GOT3 (cell line): ENCODE measurements at places on chromosomes 12 and 14.

DNA sequence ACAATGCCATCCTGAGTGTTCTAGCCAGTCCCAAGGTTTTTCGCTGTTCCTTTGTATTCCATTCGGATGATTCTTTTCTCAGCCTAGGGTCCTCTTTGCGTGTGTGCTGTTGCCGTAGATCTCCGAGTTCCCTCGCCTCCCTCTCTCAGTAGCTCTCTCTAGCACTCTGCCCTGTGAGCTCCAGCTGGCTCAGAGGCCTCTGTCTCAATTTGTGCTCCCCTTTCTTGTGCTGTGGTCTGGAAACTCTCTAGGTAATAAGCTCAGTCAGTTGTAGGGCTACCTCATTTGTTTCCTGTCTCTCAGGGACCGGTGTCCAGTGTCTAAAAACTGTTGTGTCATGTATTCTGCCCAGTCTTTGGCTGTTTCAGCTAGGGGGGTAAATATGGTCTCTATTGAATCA, 179.3 kb downstream of the PCNX1 start:
- DNase-seq, result no peak

GRCh38 chr14:67679006-67679405, 4.6 kb upstream of the VTI1B start:
- no peak for DNase-seq

GRCh38 chr14:92632546-92633273, 115.7 kb downstream of the LGMN start:
- no peak for DNase-seq

DNA sequence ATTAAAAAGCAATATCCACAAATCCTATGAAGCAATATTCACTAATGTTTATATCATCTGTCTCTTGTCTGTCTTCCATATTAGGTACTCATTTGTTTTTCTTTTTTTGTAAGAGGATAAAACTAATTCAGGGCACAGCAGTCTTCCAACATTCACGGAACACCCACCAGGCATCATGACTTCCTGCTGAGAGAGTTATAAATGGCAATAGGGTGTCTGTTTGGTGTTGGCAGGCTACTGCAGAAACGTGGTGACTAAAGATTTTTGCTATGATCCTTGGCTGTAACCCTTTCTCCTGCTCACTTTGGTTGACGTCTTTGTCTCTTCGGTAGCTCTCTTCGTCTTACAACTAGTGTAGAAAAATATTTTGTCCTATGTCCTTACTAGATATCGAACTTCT, 860.6 kb upstream of the MGAT4C start:
- no peak for DNase-seq

GRCh38 chr12:131783915-131784541, 44.2 kb upstream of the MMP17 start:
- DNase-seq, result no peak

GRCh38 chr12:26317942-26318575, 122.7 kb downstream of the SSPN start:
- no peak for DNase-seq

DNA sequence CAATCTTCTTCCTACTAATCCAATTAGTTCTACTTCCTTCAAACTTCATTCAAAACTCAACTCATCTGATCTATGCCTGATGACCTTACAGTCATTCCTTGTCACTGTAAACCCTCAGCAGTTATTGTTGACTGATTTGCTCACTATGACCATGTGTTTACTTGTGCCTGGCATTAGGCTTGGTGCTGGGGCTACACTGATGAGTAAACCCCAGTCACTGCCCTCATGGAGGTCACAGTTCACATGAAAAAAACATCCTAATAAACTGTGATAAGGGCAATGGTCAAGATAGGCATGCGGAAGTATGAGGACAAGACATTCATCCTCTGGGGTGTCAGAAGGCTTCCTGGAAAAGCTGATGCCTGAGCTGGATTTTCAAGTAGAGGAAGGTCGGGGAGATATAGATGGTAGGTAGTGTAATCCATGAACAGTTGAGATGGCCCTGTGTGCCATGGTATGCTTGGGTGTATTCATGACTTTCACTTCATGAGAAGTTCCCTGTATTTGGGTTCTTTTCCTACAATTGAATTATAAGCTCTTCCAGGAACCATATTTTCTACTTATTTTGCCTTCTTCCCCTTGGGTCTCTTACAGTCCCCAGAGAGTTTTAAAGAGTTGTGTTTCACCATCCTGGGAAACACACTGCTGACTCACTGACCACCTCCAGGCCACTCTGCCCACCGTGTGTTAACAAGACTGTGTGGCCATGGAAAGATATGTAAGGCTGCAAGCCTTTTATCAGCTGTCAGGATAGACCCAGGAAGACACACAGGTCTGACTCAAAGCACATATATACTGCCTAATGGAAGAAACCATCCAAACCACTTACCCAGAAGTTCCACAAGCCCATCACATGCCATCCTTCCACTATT, 38.7 kb upstream of the DUSP6 start:
- DNase-seq, result no peak

- DNase-seq, result no peak
These were observed 103.9 kb downstream of the AKAP6 start for GRCh38 chr14:32432813-32433538.

GRCh38 chr14:101130861-101131260, 227.3 kb upstream of the RTL1 start:
- DNase-seq, result no peak

GRCh38 chr14:68014771-68015170, 195.2 kb downstream of the RAD51B start:
- DNase-seq, result no peak

DNA sequence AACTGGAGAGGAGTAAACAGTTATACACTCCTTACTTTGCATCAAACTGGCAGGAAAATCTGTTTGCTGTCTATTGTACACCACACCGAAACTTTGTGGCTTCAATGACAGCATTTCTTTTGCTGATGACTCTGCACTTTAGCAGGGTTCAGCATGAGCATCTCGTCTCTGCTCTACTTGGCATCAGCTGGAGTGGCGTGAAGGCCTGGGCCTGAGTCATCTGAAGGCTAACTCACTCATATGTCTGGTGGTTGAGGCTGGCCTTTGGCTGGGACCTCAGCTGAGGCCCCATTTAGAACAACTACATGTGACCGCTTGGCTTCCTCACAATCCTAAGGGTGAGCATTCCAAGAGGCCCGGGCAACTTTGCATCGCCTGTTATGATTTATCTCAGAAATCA, 28.7 kb upstream of the REP15 start:
- DNase-seq, result no peak

GRCh38 chr14:90332271-90332584, 487 bp upstream of the NRDE2 start:
- DNase-seq, result no peak

DNA sequence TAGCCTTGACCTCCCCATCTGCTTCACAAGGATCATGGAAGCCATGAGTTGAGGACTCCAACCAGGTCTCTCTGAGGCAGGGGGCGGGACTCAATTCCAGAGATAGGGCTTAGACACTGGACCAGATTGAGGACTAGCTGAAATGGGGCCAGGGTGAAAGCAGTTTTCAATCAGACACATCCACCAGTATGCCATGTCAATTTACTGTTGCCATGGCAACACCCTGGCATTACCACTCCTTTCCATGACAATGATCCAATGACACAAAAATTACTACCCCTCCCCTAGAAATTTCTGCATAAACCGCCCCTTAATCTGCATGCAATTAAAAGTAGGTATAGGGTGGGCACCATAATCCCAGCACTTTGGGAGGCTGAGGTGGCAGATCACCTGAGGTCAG, 18.6 kb upstream of the DCAF5 start:
- DNase-seq, result no peak

DNA sequence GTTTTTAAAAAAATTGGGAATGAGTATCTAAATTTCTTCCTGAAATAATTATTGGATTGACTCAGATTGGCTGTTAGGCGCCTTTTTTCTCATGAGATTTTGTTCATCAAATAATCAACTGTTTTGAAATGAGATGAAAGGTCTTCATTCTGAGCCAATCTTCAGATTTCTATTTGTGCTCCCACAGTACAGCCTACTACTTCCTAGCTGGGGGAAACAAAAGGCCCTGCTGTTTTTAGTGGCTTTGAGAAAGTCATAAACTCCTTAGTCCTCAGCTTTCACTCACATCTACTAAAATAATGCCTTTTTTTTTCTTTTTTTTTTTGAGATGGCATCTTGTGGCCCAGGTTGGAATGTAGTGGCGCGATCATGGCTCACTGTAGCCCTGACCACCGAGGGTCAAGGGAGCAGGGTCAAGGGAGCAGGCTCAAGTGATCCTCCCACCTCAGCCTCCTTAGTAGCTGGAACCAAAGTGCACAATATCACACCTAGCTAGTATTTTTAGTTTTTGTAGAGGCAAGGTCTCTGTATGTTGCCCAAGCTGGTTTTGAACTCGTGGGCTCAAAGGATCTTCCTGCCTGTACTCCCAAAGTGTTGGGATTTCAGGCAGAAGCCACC, 15.2 kb downstream of the NACA start:
- no peak for DNase-seq

- DNase-seq, result no peak
These were observed 11.8 kb downstream of the LIN7A start for GRCh38 chr12:80925983-80926382.

DNA sequence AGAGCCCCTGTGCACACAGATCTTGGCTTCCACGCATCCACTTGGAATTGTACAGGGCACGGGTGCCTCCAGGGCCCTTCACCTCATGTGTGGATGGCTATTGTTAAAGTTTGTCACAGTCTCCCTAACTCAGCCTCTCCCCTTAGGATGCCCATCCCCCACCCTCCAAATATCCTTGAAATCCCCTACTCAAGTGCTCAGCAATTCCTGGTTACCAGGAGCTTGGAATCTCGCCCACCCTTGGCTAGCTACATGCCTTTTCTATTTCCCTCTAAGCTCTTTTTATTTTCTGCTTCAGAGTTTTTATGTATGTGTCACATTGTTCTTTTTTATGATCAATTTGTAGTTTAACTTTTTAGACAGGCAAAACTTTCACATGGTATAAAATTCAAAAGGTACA, 13.0 kb upstream of the NR1H4 start:
- DNase-seq, result no peak

- DNase-seq, result peak; percentile 39
These were observed 628 bp upstream of the TSHR start for GRCh38 chr14:80954687-80955299.

DNA sequence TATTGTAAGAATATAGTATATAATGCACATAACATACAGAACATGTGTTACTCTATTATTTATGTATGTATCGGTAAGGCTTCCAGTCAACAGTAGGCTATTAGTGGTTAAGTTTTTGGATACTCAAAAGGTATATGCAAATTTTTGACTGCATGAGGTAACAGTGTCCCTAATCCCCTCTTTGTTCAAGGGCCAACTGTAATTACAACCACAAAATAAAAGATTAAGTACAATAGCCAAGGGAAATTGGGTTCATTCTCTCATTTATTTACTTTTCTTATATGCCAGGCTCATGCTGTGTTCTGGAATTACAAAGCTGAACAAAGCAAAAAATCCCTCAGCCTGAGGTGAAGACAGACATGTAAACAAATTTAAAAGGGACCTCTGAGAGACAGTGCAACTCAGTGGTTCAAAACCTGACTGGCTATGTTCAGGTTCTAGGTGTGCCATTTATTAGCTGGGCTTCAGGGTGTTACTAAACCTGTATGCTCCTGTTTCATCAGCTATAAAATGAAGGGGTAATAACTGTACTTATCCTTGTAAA, 43.4 kb upstream of the TSPAN8 start:
- no peak for DNase-seq

- DNase-seq, result no peak
These were observed at the start of gene GPR84 for GRCh38 chr12:54364413-54364812. TSS of gene GPR84 (minus strand) at chr12:54364486. CDS start at chr12:54363851, 635 bp downstream.

DNA sequence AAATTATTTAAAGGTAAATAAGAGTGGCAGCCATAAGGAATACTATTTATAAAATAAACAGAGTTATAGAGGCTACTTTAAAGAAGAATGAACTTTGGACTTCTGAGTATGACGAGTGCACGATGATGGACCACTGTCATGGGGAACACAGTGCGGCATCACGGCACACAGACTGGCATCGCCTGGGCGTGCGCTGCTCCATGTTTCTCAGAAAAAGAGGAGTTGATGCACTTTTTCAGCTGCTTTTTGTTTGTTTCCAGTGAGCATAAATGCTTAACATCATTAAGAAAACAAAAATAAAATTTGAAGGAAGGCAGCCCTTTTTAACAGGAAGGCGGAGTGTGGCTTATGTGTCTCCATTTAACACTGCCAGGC, 23.3 kb upstream of the EAPP start:
- DNase-seq, result no peak

- DNase-seq, result no peak
These were observed 10.0 kb upstream of the RHEBL1 start for GRCh38 chr12:49079793-49080192.

DNA sequence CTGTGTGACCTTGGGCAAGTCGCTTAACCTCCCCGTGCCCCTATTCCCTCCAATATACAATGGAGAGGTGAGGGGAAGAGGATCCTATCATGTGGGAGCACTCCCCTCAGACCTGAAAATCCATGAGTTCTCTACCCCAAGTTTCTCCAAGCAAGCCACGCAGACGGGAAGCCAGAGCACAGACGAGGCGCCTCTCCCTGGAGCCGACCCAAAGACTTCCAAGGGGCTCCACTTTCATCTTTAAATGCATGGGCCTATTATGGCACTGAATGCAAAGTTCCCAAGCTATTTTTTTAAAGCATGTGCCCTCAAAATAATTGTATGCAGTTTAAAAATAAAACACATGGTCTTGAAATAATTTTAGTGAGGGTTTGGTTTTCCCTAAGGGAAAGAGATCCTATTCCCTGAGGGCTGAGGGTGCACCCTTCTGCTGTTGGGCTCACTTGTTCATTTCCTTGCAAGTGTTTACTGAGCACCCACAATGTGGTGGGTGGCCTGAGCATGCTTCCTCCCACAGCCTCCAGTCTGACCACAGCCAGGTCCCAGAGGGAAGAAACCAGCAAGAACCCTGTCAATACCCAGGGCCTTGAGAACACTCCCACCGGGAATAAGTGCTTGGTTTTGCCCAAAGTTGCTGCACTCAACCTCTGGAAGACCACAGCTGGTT, 14.6 kb downstream of the CMKLR1 start:
- no peak for DNase-seq

- no peak for DNase-seq
These were observed 55.7 kb downstream of the SSH1 start for GRCh38 chr12:108801736-108802100.

- no peak for DNase-seq
These were observed 1323.3 kb downstream of the LRFN5 start for GRCh38 chr14:42929806-42930480.

DNA sequence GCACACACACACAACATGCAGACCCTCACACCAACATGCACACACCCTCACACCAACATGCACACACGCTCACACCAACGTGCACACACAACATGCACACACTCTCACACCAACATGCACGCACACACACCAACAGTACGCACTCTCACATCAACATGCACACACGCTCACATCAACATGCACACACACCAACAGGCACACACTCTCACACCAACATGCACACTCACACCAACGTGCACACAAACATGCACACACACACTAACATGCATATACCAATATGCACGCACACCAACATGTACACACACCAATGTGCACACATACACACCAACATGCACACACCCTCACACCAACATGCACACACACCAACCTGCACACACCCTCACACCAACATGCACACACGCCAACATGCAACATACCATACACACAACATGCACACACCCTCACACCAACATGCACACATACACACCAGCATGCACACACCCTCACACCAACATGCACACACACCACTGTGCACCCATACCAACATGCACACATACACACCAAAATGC, 175.8 kb downstream of the KSR2 start:
- no peak for DNase-seq
